ENCODE measurements at places on chromosomes 7 and 10.

- DNase-seq: peak; percentile 46
Measured at GRCh38 chr10:21807180-21807579, 196.3 kb downstream of the DNAJC1 start.

- DNase-seq: peak; percentile 1
Measured at GRCh38 chr10:19111501-19112267, 63.1 kb downstream of the MALRD1 start.

- DNase-seq: no peak
Measured at GRCh38 chr10:107899075-107899474, 734.6 kb upstream of the SORCS1 start.

- peak; percentile 72 for DNase-seq
Measured at GRCh38 chr10:25849988-25850387, 84.0 kb upstream of the MYO3A start.

GRCh38 chr7:79175374-79175773 is 278.1 kb downstream of the MAGI2 start:
- no peak for DNase-seq

DNA sequence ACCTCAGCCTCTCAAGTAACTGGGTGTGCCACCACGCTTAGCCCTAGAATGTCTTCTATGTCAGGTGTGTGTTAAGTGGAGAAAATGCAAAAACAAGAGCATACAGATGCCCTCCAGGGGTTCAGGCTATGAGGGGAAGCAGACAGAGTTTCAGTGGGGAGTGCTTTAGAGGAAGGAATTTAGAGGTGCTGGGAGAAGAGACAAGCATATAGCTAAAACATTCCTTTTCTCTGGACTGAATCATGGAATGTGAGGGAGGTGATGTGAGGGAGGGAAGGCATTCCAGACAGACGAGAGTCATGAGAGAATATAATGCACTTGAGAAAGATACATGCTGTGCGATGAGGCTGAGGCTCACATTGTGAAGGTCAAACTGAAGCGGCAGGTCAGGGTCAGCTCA is 6.6 kb upstream of the ZNF786 start:
- peak; percentile 77 for DNase-seq

DNA sequence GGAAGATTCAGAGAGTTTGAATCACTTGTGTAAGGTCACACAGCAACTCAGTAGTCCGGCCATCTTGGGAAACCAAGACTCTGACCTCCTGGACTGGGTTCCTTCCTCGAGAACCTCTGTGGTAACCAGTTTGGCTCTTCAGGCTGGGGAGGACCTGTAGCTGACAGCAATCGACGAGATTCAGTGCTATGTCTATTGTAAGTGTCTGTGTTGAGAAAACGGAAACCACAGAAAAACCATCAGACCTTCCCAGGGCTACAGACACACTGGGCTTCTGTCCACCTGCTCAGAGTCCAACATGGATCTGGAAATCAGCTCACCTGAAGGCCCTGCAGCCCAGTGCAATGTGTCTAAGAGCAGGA is 403.7 kb downstream of the RPS24 start:
- DNase-seq: no peak

DNA sequence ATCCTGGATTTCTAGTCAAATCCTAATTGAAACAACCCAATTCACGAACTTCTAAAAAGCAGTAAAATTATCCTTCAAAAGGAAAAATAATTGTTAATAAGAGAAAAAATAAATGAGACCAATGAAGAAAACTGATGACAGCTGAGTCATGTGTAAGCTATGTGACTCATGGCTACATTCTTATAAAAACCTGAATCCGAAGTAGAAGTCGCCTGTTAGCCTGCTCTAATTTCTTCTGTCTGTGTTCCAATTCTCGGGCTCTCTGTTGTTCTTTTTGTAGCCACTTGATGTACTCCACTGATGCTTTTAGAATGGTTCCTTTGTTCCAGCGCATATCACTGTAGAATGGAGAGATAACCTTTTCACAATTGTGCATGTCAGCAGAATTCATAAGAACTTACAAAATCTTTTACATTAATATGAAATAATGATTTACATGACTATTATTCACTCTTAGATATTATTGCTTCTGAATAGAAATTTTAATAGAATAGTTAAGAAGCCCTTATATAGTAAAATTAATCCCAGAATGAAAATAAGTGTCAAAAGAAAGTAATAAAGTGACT is 88.8 kb downstream of the TFEC start:
- peak; percentile 20 for DNase-seq

GRCh38 chr10:131775433-131775832 is 125.4 kb upstream of the PPP2R2D start:
- DNase-seq: no peak

- DNase-seq: peak; percentile 54
Measured at GRCh38 chr10:93261961-93262610, 188.4 kb downstream of the CYP26A1 start.

DNA sequence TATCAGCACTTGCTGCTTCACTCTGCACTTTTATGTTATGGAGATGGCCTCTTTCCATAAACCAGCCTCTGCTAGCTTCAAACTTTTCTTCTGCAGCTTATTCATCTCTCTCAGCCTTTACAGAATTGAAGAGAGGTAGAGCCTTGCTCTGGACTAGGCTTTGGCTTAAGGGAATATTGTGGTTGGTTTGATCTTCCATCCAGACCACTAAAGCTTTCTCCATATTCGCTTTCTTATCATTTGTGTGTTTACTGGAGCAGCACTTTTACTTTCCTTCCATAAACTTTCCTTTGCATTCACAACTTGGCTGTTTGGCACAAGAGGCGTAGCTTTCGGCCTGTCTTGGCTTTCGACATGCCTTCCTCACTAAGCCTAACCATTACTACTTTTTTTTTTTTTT is 23.6 kb downstream of the DYDC2 start:
- no peak for DNase-seq

DNA sequence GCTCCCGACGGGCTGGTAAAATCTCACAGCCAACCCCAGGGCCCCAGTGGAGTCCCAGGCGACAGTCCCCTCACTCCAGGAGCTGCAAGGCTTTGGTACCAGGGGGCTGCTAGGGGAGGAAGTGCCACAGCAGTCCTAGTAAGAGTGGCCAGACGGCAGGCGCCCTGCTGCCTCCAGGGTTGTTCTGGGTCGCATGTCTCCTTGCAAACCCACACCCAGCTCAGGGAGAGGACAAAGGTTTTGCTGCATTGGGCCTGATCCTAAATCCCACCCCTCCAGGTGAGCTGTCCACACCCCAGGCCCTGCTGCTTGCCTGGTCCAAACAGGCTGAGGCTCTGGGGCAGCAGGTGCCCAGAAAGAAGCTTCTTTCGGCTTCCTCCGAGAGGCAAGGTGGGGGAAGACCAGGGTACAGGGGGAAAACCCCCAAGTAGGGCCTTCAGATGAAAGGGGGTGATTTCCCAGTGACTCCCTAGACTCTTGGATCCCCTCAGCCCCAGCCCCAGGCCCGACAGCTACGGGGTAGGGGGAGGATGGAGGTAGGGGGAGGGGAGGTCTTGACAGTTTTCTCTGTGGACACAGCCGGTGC is 4.2 kb upstream of the KCP start:
- no peak for DNase-seq

- DNase-seq: no peak
Measured at GRCh38 chr7:15057272-15057671, 154.7 kb upstream of the DGKB start.

GRCh38 chr7:108146070-108146842 is 16.1 kb upstream of the LAMB4 start:
- DNase-seq: peak; percentile 76

DNA sequence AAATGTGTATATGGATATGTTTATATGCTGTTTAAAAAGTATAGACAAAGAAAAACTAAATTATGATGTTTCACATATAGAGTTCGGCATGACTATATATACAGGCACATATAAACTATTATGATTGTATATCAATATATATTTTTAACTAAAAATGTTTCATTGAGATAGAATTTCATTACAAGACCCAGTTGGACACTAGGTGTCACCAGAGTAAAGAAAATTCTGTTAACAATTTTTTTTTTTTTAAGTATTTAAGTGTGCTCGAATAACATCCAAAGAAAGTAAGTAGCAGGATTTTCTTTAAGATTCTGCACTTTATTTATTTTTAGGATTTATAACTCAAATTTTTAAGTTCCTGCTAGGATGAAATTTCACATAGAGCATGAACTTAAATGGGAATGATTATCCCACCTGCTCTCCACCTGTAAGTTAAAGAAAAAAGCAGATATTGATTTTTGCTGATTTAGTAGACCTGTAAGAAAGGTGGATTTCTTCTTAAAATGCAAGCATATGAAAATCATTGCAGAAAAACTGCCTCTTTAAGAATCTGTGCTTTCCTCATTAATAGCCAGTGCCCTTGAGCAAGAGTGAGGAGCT is 961.5 kb downstream of the PCDH15 start:
- peak; percentile 3 for DNase-seq

GRCh38 chr7:116952635-116953371 is 498 bp upstream of the ST7 start:
- peak; percentile 40 for DNase-seq

DNA sequence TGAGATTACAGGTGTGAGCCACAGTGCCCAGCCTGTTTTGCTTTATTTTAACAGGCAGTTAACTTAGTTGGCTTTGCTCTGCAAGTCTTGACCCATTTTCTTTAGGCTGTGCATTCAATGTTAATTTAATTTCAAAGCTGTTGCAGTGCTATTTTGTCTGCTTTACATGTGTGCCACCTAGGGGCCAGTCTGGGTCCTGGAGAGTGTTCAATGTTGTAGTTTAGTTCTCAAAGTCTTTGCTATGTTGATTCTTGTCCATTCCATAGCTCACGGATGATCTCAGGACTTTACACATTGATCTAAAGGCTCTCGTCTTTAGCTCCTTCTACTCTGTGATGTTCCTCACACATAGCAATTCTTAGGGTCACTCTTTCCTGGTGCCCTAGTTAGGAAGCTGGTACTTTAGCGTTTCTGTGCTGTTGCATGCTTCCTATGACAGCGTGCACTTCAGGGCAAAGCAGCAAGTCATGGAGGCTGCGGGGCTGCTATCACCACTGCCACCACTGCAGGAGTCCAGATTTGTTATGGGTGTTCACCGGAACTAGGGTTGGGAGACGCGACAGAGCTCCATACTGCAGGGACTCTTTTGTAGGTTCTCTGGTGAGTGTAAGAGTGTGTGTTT is 16.4 kb upstream of the ABCA13 start:
- peak; percentile 48 for DNase-seq

DNA sequence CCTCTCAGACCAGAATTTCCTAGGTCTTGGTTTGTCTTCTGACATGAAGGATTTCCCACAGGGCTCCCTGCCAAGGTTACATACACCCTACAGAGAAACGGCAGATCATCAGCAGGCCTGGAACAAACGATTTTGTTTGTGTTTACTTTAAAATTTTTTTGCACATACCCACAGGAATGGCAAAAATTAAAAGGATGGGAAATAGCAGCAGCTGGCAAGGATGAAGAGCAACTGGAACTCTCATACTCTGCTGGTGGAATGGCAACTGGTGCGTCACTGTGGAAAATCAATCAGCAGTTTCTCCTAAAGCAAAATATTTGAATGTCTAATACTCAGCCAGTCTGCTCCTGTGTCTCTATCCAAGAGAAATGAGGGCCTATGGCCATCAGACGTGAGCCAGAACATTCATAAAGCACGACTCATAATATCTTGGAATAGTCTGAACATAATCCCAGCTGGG is 6.5 kb downstream of the BAIAP2L1 start:
- peak; percentile 89 for DNase-seq

GRCh38 chr7:24668927-24669635 is 88.2 kb downstream of the GSDME start:
- peak; percentile 71 for DNase-seq

GRCh38 chr7:82762880-82763279 is 319.3 kb upstream of the CACNA2D1 start:
- DNase-seq: no peak

GRCh38 chr10:21523557-21524008 is 1.9 kb downstream of the SKIDA1 start:
- no peak for DNase-seq

GRCh38 chr10:126597211-126597610 is 73.3 kb downstream of the C10orf90 start:
- no peak for DNase-seq

GRCh38 chr7:16889305-16889704 is 7.5 kb upstream of the AGR3 start:
- no peak for DNase-seq

- no peak for DNase-seq
Measured at GRCh38 chr10:108861181-108861754, 1062.0 kb downstream of the XPNPEP1 start.

GRCh38 chr10:3432081-3432825 is 259.7 kb upstream of the PITRM1 start:
- no peak for DNase-seq

- DNase-seq: peak; percentile 68
Measured at GRCh38 chr7:129721068-129721467, 109.5 kb downstream of the NRF1 start.

- no peak for DNase-seq
Measured at GRCh38 chr7:152403726-152404125, 32.1 kb downstream of the KMT2C start.

GRCh38 chr7:124720195-124720594 is 45.4 kb downstream of the GPR37 start:
- DNase-seq: peak; percentile 59

- no peak for DNase-seq
Measured at GRCh38 chr7:43753271-43753810, 5.1 kb upstream of the BLVRA start.

DNA sequence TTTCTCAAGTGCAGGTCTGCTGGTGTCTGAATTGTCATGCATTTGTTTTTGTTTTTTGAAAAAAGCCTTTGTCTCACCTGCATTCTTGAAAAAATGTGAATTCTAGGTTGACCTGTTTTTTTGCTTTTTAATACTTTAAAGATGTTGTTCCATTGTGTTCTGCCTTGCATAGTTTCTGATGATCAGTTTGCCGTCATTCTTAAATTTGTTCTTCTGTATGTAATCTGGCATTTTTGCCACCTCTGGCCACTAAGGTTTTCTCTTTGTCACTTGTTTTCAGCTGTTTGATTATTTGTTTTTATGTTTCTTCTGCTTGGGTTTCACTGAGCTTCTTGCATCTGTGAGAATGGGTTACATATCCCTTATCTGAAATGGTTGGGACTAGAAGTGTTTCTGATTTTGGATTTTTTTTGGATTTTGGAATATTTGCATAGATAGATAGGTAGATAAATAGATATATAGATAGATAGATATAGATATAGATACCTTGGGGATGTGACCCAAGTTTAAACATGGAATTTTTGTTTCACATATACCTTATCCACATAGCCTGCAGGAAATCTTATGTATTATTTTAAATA is 16.5 kb downstream of the MGMT start:
- DNase-seq: peak; percentile 18

DNA sequence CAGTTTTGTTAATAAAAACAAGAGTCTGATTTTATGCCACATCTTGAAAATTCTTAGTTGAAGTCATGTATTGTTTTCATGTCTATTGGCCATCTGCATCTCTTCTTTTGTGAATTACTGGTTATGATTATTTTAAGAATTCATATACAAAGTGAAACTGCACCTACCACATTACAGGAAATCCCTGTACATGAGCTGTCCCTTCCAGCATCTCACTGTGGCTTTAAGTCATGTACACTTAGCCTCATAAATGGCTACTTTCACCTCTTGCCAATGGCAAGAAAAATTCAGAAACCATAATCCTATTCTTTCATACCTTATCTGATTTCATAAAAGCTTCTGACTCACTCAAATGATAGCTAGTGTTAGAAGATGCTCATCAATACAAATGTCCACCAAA is 48.6 kb downstream of the CRTAC1 start:
- DNase-seq: no peak

- DNase-seq: no peak
Measured at GRCh38 chr7:118183428-118183785, 557 bp upstream of the LSM8 start.

All from amniotic epithelial cell (primary cell).